Stimulated activated CD8-positive, alpha-beta memory T cell treated with anti-CD3 and anti-CD28 coated beads, Interleukin-4, amount 100 ng/mL, for 1 hour (primary cell): ENCODE measurements at places on chromosomes 4 and X.

DNA sequence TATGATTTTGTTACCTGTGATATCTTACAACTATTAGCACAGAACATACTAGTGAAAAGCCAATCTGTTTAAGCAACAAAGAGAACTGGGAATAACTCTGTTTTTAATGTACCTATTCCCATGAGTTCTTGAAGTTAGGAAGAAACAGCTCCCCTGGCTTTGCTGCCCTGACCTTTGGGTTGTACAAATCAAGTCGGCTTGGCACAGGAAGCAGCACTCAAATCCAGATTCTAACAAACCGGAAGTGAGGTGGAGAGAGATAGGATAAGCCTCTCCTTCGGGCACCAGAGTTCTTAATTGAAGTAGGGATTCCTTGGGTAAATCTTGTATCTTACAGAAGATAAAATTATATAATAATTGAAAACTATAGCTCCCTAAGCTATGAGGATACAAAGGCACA lies 144.8 kb upstream of the CPEB2 start:
- no peak for DNase-seq

DNA sequence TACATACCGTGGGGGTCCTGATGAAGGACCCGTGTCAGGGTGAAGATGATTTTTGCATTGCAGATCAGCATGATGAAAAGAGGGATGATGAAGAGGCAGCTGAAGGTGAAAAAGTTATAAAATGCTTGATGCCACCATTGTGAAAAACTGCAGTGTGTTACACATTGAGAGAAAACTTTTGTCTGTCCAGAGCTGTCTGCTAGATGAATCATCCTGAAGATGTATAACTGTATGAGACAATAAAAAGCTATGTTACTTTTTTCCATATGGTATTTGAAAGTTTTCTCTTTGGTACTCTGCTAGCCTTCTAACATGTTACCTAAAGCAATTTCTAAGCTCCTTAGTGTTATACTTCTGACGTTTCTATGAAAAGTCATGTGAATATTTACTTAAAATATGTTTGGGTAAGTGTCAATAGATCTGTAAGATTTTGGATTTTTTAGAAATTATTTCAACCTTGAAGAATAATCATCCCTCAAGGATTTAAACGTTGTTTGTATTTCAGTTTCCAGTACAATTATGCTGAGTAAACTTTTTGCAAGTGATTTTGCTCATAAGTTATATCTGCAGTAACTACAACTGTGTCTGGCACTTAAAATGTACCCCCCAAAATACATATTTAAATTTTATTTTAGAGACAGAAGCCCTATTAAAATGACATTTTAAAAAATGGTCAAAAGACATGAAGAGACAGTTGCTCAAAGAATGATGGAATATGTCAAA lies 9.5 kb downstream of the GNRHR start:
- no peak for DNase-seq

DNA sequence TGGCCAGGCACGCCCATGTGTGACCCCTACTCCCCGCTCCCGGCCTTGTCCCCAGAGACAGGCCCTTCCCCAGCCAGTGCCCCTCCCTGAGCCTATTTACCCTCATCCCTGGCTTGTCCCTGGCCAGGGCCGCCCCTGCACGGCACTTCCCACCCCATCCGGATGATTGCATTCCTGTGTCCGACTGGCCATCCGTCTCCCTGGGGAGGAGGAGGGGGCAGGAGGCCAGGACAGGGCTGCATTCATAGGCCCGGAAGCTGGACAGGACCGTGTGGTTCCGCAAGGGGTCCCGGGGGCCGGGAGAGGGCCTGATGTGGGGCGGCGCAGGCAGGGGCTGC lies 22.8 kb downstream of the CTBP1 start:
- DNase-seq, result no peak

GRCh38 chrX:7362111-7362510 lies 214.2 kb upstream of the PUDP start:
- no peak for DNase-seq

- DNase-seq, result no peak
These were observed 3.5 kb downstream of the GPR34 start for GRCh38 chrX:41692162-41692749.

GRCh38 chr4:99608417-99608816 lies 33.8 kb downstream of the MTTP start:
- DNase-seq, result no peak

- DNase-seq, result no peak
These were observed 80.1 kb downstream of the ANKRD50 start for GRCh38 chr4:124632439-124632838.

GRCh38 chr4:2276581-2277325 lies 14.8 kb upstream of the MXD4 start:
- no peak for DNase-seq

- no peak for DNase-seq
These were observed 35.4 kb upstream of the SORCS2 start for GRCh38 chr4:7156761-7157488.

DNA sequence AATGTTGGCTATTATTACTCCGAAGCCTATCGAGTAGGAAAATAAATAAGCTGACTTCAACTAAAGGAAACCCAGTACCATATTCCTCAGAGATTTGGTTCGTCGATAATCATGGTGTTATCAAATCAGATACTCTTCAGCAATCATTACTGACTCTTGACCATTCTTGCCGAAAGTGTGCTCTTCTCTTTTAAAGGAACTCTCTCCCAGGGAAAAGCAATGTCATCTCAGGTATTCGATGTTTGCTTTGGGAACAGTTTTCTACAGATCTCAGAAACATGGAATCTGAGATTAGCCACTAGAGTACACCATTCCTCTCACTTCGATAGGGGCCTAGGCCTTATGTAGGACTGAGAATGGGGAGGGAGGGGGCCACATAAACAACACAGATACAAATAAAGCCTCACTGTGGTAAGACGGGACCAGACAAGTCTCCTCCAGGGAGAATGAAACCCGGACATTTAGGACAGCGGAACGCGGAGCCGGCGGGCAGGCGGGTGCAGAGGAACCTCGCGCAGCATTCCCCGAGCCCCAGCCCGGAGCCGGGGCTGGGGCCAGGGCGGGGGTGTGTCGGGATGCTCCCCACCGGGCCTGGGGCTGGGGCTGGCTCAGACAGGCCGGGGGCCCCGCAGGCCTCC lies 581 bp downstream of the DNAJB14 start:
- DNase-seq, result no peak

- no peak for DNase-seq
These were observed 10.5 kb downstream of the ABLIM2 start for GRCh38 chr4:8148159-8148558.

- DNase-seq, result no peak
These were observed 247.0 kb downstream of the C4orf33 start for GRCh38 chr4:129342819-129343408.

DNA sequence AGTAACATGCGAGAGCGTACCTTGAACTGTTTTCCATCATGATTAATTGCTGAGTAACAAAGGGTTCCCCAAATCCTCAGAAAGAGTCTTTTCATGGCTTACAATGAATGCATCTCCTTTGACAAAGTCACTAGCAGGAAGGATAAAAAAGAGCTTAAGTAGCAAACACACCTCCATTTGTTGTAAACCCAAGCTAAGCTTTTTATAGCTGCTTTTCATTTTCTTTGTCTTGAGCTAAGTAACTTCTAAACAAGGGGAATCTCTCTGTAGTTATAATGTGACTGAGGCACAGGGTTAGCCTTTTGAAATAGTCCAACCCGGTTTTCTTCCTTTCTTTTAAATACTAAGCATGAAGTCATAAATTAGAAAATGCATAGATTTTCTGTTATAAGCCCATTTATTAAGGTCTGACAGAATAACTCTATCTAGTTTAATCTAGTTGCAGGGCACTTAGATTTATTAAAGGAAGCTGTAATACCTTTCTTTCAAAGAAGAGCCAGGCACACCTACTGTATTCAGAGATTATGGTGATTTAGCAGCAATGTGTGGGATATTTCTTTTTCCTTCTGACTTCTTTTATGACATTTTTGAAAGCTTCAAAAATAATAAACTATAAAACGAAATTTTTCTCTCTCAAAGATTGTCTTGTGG lies 226.9 kb upstream of the SMIM31 start:
- DNase-seq, result no peak

DNA sequence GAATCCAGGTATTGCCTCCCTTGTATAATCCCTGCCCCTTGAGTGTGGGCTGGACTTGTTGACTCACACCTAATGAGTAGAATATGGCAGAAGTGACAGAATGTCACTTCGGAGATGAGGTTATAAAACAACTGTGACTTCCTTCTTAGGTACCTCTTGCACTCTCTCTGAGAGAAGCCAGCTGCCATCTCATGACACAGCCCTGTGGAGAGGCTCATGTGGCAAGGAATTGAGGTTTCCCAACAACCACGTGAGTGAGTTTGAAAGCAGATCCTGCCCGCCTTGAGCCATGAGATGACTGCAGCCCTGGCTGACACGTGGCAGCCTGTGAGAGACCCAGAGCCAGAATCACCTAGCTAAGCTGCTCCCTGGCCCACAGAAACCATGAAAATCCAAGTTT lies 13.5 kb downstream of the ASB11 start:
- DNase-seq, result no peak

- no peak for DNase-seq
These were observed 170.1 kb downstream of the LARP7 start for GRCh38 chr4:112807083-112807482.

GRCh38 chr4:73080789-73081188 lies 11.3 kb upstream of the COX18 start:
- no peak for DNase-seq

DNA sequence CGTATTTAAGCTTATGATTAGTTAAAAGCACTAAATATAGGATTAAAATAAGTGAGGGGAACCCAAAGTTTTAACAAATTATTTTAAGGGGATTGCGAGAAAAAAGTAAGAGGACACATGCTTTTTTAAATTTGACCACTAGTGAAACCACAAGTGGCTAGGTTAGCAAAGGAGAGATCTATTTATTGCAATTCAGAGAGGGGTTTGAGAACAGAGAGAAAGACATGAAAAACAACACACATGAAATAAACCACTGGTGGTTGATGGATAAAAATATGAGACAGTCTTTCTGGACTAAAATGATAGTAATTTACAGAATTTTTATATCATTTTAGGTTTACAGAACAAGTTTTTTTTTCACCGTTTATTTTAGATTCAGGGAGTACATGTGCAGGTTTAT lies 11.8 kb downstream of the SLC25A14 start:
- DNase-seq, result no peak

DNA sequence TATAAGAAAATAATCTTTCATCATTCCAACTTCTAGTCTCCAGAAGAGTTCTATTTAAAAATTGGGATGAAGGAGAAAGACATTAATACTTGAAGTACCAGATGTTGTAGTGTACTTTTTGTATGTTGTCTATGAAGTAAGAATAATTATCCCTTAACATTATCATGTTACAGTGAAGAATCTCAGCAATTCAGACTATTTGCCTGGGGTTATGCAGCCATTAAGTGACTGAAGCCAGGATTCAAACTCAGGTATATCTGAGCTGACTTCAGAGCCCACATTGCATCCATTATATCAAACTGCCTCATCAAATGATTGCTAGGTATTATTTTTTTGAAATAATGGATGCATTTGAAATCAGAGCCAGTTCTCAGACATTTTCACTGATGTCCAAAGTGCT lies 76.1 kb upstream of the FHDC1 start:
- no peak for DNase-seq

DNA sequence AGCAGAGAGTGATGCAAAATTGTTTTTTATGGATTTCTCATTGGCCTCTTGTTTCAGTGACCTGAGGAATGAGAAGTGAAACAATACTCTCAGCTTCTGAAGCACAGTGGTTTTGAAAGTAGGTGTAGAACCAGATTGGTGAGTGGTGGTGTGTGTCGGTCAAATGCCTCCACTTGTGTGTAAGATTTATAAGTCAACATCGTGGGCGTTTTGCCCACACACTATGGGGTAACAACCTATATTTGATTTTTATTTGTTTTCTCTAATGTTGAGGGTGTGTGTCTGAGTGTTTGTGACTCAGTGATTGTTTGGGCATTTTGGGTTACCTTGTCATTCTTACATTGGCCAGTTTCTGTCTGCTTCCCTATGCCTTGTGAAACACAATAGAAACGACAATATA lies 23.3 kb downstream of the ADGRL3 start:
- DNase-seq, result no peak

GRCh38 chr4:6689506-6689960 lies 4.1 kb upstream of the S100P start:
- no peak for DNase-seq

DNA sequence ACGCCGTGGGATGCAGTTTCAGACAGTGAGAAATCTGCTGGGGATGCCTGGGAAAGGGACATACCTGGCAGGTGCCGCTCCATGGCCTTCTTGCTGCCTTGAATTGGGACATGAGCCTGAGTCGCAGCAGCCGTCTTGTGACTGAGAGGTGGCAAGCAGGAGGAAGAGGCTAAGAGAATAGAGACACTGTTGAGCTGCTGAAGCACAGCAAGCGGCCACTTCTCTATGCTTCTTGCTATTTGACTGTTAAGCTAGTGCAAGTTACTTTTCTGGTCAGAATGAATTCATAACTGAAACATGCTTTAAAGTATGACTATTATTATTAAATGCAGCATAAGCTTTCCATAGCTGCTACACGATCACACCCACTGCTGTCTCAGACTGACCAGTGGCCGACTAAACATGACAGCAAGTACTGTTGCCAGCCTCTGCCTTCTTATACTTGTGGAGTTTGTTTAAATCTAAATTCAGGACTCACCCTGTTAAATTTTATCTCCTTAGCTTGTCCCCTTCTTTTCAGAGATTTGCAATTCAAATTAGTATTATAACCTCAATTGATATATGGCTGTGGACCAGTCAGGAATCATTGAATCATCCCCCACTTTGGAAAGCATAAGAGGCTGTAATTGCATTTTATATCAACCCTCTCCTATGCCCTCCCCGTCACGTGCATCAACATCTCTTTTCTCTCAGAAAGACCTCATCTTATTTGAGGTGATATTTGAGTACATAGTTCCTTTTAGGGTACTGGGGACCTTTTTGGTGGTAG lies 24.8 kb upstream of the ACSL1 start:
- DNase-seq, result no peak

DNA sequence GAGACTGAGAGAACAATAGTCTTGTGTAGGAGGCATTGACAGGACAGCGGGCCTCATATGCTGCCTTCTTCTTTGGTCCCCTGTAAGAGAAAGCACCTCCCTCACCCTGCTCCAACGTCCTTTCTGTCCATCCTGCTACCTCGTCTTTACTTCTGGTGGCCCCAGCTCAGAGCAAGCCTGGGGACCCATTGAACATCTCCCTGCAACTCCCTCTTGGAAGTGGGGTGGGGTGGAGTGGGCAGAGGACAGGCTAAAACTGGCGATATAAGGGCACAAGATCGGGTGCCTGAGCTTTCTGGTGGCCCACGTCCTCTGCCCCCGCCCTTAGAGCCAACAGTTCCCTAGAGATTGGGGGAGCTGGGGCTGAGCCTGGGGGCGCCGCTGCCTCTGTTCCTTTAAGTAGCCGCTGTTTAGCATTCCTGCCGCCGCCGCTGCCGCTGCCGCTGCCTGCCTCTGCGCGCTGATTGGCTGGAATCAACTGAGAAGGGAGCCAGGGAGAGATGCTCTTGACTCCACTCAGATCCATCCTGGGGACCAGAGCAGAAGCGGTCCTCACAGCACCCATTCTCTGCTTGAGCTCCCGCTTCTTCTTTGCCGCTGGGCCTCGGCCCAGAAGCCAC lies at the start of gene DLG3:
TSS of gene DLG3 (plus strand) at position 510 of the 620 bp plus-strand sequence. CDS start 367 bp downstream, outside the sequence.
- DNase-seq, result no peak
